ENCODE measurements at places on chromosomes 5 and 9. TPM values are rescaled to one million over a fixed set of nuclear protein-coding genes. Genes with fewer than 3 reads are reported as not detected.

DNA sequence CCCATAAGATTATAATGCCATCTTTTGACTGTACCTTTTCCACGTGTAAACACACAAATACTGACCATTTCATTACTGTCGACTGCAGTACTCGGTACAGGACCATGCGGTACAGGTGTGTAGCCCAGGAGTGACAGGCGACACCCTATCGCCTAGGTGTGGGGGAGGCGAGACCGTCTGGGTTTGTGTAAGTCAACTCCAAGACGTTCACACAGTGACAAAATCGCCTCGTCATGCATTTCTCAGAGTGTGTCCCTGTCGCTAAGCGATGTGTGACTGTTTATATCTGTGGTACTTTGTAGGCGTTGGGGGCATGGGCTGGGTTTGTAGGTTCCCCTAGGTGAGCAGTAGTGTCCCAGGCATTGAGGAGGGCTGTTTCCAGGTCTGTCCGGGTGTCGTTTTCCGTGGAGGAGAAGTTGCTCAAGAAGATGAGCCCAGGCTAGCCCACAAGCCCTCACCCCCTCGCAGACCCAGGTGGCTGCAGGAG, 20.3 kb downstream of the NEK6 start:
- no peaks in the 10 kb centered on the region for H3K27me3 ChIP-seq
- no peak overlapping the region for H3K4me3 ChIP-seq
- peaks cover 93% of the 10 kb centered on the region for H3K4me1 ChIP-seq
- peak overlapping the region; percentile 83 for H3K27ac ChIP-seq

DNA sequence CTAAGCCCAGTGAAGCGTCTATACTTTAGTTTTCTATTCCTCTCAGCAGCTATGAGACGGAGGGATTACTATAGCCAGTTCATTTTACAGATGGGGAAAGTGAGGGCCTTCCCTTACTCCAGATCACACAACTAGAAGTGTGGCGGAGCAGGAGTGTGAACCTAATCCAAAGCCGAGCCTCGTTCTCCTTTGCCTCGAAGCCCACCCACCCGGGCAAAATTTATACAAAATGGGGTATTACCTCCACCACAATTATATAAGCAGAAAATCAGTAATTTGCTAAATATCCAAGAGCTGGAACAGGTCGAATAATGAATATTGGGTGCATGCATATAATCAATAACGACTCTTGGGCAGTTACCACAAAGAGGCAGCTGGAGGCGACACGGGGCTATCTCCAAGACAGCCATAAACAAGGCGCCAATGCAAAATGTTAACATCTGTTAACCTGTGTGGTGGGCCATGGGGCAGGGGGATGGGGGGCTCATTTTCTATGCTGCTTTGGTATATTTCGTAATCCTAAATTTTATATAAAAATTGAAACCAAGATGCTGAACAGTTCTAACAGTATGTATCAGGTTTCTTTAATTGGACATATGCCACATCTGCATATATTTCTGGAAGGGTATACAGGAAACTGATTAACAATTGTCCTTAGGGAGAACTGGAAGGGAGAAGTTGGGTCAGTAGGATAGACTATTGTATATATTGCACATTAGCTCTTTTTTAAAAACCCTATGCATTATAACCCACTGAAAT, 1.2 kb upstream of the RNF44 start:
- no peaks in the 10 kb centered on the region for H3K36me3 ChIP-seq
- H3K27ac ChIP-seq: peak overlapping the region; percentile 99
- H3K27me3 ChIP-seq: no peaks in the 10 kb centered on the region
- no peak for DNase-seq
- peaks cover 66% of the 10 kb centered on the region for H3K4me1 ChIP-seq

GRCh38 chr5:95870105-95870672, 47.7 kb upstream of the GLRX start:
- DNase-seq: no peak

DNA sequence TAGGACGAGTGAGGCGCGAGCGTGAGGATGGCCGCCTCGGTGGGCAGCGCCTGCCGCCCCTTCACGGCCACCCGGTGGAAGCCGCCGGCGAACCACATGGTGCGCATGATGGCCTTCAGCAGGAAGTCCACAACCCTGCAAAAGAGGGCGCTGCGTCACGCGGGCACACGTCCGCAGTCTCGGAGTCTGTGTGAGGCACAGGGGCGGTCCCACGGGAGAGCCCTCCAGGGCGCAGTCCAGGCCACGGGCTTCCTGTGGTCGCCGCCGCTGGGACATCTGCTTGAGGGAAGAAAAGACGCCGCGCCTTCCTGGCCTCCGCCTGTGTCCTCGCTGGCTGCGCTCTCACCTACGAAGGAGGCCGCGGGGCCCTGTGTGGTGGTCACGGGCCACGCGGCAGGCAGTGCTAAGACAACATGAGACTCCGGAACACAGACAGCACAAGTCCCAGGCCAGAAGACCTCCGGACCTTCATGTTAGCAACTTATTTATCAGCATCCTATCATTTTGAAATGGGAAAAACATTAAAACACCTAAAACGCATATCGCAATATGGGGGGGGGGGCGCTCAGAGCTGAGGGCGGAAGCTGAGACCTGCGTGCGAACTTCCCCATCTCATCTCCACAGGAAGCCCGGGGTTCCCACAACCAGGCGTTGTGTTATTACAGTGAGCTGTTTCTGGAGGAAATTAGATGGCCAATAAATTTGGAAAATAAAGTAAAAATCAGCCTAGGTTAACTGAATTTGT, 28.8 kb downstream of the LPCAT1 start:
- H3K4me3 ChIP-seq: no peak overlapping the region
- H3K36me3 ChIP-seq: peaks cover 59% of the 10 kb centered on the region
- no peak overlapping the region for H3K27ac ChIP-seq
- H3K4me1 ChIP-seq: peaks cover 5% of the 10 kb centered on the region
- no peaks in the 10 kb centered on the region for H3K27me3 ChIP-seq
- no peak for DNase-seq

DNA sequence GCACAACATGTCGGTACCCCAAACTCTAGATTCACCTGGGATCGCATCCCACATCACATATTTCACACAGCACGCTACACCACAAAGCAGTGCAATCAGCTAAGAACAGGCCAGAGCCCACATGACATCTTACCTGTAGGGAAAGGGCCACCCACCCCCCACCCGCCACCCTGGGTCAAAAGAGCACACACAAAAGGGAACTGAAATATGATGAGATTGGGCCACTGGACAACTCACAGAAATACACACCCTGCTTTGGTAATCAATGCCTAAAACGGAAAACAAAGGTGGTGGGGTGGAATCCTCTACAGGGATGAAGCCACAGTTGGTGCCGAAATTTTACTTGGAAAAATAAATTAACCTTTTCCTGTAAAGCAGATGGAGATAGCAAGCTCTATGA, 13.1 kb downstream of the RETREG1 start:
- DNase-seq: no peak
- no peaks in the 10 kb centered on the region for H3K36me3 ChIP-seq
- no peaks in the 10 kb centered on the region for H3K27me3 ChIP-seq
- H3K4me3 ChIP-seq: no peak overlapping the region
- no peak overlapping the region for H3K27ac ChIP-seq
- H3K4me1 ChIP-seq: no peaks in the 10 kb centered on the region

GRCh38 chr9:89541798-89542197, 43.9 kb upstream of the SEMA4D start:
- no peaks in the 10 kb centered on the region for H3K36me3 ChIP-seq
- no peak overlapping the region for H3K27ac ChIP-seq
- peaks cover 13% of the 10 kb centered on the region for H3K27me3 ChIP-seq
- H3K4me3 ChIP-seq: no peak overlapping the region

- H3K4me3 ChIP-seq: no peak overlapping the region
- H3K27ac ChIP-seq: no peak overlapping the region
- DNase-seq: no peak
These were observed 74.7 kb downstream of the FGF1 start for GRCh38 chr5:142611154-142611553.

GRCh38 chr5:39794513-39795210, 369.9 kb upstream of the DAB2 start:
- no peak for DNase-seq
- H3K4me1 ChIP-seq: peaks cover 23% of the 10 kb centered on the region
- no peaks in the 10 kb centered on the region for H3K36me3 ChIP-seq
- H3K4me3 ChIP-seq: no peak overlapping the region
- no peaks in the 10 kb centered on the region for H3K27me3 ChIP-seq

DNA sequence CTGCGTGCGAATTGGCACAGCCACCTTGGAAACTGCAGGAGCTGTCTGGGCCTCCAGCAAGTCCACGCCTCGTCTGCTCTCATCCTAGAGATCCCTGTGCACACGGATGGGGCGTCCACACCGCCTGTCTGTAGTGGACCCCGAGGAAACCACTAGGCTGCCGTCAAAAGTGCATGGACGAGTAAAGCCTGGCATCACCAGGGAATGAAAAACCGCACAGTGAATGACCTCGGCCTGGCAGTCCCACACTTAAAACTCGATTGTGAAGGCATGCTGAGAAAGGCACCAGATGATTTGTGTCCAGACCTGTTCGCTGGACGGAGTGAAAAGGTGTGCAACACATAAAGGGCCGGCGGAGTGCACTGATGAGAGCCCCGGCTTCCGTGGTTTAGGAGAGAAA, 50.8 kb downstream of the MRPL36 start:
- no peaks in the 10 kb centered on the region for H3K4me1 ChIP-seq
- no peak overlapping the region for H3K4me3 ChIP-seq
- H3K27ac ChIP-seq: no peak overlapping the region
- no peak for DNase-seq
- no peaks in the 10 kb centered on the region for H3K27me3 ChIP-seq

- no peak overlapping the region for H3K4me3 ChIP-seq
- H3K27me3 ChIP-seq: no peaks in the 10 kb centered on the region
These were observed 20.2 kb upstream of the PCDHB1 start for GRCh38 chr5:141031006-141031405.

GRCh38 chr9:91835632-91836031, 114.4 kb downstream of the ROR2 start:
- no peaks in the 10 kb centered on the region for H3K27me3 ChIP-seq
- no peak overlapping the region for H3K4me3 ChIP-seq
- no peak overlapping the region for H3K27ac ChIP-seq
- DNase-seq: no peak
- H3K4me1 ChIP-seq: peaks cover 72% of the 10 kb centered on the region

DNA sequence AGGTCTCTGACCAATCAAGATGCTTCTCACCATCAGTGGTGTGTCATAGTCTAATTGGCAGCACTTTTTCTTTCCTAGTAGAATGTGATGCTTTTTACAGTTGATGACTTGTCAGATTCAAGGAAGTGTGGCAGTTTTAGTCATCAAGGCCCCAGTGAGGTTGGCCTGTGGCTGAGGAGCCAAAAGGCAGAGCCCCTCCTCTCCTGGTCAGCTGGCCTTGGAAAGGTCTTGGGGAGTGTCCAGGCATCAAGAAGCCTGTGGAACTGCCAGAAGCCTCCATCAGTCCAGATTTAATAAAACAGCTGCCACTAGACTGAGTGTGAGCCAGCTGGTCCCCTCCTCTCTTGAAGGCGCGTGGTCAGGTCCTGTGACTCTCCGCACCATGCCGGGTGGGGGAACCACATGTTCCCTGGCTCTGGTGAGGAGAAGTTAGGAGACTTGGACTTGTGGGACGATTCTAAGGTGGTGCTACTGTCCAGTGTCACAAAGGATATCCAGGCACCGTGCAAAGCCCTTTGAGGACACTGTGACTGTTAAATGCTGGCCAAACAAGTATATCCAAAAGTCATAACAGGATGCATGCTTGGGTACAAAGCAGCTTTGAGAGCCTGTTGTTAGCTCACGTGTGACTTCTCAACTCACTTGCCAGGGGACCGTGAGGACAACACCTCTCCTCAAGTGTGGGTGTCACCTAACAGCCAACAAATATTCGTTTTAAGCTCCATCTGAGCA, 6.1 kb upstream of the ANGPTL2 start:
- H3K36me3 ChIP-seq: no peaks in the 10 kb centered on the region
- no peak for DNase-seq
- peaks cover 74% of the 10 kb centered on the region for H3K4me1 ChIP-seq

DNA sequence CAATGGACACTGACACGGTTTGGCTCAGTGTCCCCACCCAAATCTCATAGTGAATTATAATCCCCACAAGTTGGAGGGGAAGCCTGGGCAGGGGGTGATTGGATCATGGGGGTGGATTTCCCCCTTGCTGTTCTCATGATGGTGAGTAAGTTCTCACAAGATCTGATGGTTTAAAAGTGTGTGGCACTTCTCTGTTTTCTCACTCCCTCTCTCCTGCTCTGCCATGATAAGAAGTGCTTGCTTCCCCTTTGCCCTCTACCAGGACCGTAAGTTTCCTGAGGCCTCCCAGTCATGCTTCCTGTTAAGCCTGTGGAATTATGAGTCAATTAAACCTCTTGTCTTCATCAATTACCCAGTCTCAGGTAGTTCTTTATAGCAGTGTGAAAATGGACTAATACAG, 115.8 kb upstream of the KIF2A start:
- no peaks in the 10 kb centered on the region for H3K36me3 ChIP-seq
- no peak overlapping the region for H3K4me3 ChIP-seq
- no peaks in the 10 kb centered on the region for H3K27me3 ChIP-seq
- no peaks in the 10 kb centered on the region for H3K4me1 ChIP-seq
- no peak for DNase-seq

GRCh38 chr5:151086905-151087360, 6.1 kb upstream of the TNIP1 start:
- H3K4me3 ChIP-seq: no peak overlapping the region
- H3K27me3 ChIP-seq: no peaks in the 10 kb centered on the region
- H3K4me1 ChIP-seq: peaks cover 38% of the 10 kb centered on the region
- H3K27ac ChIP-seq: no peak overlapping the region
- H3K36me3 ChIP-seq: no peaks in the 10 kb centered on the region

DNA sequence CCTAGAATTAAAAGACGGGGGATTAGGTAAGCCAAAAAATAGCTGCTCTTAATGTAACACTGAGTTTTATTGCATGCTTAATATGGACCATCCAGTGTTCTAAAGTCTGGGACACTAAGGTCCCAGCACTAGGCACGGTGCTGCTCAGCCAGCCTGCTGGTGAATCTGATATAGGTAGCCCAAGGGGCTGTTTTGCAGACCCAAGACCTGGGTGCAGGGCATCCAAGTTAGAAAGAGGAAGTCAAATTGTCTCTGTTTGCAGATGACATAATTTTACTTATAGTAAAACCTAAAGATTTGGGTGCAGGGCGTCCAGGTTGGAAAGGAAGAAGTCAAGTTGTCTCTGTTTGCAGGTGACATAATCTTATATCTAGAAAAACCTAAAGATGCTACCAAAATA, 17.8 kb downstream of the IFNA5 start:
- no peak overlapping the region for H3K4me3 ChIP-seq
- no peak for DNase-seq
- H3K36me3 ChIP-seq: no peaks in the 10 kb centered on the region
- no peak overlapping the region for H3K27ac ChIP-seq
- no peaks in the 10 kb centered on the region for H3K27me3 ChIP-seq
- no peaks in the 10 kb centered on the region for H3K4me1 ChIP-seq

Gene STPG3
- total RNA-seq: not detected

Gene ADAMTSL2
- 6.6 TPM for total RNA-seq

Gene MSX2
- 2.1 TPM for total RNA-seq

Gene SEMA5A
- 2.7 TPM for total RNA-seq

Gene NAIF1
- 11.9 TPM for total RNA-seq

Gene TAF11L5
- total RNA-seq: not detected

Gene SLC46A2
- 0.26 TPM for total RNA-seq

Gene TNFAIP8
- total RNA-seq: 20.5 TPM

Gene MOCS2
- 68.1 TPM for total RNA-seq

Gene ENTREP1
- 16.2 TPM for total RNA-seq

Measured in esophagus muscularis mucosa (tissue), 4 donors.